ENCODE measurements at places on chromosomes 7 and 10.

DNA sequence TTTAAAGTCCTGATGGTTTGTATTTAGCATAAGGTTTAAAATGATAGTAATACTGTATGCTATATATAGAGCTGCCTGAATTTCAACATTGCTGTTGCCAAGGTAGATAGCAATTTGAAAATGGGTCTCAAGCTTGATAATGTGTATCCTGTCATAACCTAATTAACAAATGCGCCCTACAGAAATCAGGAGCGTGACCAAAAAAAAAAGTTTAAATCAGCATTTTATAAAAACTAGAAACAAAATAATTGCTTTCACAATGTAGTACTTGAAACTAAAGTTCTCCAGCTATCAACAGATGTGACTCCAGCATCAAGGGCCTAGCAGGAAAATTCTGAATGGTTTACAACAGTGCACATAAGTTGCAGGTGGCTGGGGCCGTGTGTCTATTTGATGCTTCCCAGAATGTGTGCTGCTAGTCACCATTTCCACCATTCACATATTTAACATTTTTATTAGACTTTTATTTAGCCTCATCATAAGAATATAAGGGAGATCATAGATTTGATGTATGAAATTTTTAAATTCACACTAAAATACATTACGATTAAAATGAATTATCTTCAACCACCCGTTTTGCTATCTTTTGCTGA, 14.1 kb downstream of the FXYD4 start:
- DNase-seq = no peak

DNA sequence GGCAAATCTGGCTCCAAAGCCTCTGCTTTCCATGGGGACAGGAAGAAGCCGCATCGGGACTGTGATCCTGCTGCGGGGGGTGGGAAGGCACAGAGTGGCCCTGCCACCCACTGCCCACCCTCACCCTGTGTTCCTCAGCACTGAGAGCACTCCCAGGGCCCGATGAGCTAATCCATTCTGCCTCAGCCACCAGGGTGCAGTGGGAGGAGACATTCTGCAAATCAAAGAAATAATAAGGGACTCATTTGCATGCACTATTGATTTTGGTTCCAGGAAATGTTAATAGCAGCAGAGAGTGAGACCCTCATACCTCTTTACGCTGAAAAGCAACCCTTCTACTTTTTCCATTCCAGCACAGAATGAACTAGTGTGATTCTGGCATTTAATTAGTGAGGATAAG, 572.8 kb downstream of the INHBA start:
- DNase-seq = no peak

DNA sequence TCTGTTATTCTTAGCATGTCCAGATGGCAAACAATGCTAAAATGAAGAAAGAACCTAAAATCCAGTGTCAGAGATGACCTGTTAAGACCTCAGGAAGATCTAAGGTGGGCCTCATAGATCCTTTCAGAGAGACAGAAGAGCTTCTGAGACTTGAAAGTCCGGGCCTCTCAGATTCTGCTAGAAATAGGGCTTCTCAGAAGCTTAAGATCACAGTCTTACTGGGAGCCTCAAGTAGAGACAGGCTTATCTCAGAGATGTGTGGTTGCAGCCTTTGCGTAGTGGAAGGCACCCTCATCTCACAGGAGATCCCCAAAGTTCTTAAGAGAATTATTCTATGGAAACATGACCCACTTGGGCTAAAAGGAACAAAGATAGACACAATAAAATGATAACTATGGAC, 642.8 kb downstream of the TNS3 start:
- no peak for DNase-seq

GRCh38 chr7:92133133-92133736, 1.0 kb downstream of the CYP51A1 start:
- DNase-seq = no peak

- DNase-seq = no peak
Measured at GRCh38 chr7:158097453-158098124, 490.0 kb downstream of the PTPRN2 start.

GRCh38 chr7:2450198-2451107, 25.7 kb downstream of the GRIFIN start:
- DNase-seq = no peak

Data from stimulated activated CD4-positive, alpha-beta T cell treated with anti-CD3 and anti-CD28 coated beads, Interleukin-1b, Interleukin-23, amount 100 ng/mL, for 48 hours (primary cell).